ENCODE measurements at places on chromosomes 3 and 15. TPM values are rescaled to one million over a fixed set of nuclear protein-coding genes. Genes with fewer than 3 reads are reported as not detected.

DNA sequence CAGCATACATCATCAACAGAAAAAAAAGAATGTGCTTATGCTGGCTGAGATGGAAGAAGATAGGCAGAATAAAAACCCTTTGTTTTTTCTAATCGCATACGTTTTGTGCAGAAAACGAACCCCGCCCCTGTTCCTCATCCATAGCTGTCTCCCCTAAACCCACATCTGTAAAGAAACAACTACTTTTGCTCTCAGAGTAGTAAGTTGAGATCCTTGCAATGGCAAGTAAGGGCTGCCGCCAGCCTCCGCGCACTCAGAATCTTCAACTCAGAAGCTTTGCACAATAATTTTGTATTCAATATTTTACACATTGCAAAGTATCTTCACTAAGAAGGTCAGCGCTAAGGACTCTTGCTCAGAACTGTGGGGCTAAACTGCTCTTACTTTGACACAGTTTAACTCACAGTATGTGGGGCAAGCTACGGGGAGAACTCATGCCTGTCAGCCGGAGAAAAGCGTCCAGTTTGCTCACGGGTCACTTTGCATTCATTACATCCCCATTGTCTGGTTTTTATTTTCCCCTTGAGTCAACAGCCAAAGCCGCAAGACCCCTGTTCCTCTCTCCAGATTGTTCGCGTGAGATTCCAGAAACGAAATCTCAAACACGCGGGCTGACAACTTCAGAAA, 1.0 kb downstream of the LYSMD4 start:
- no peaks in the 10 kb centered on the region for H3K27me3 ChIP-seq
- no peak overlapping the region for H3K27ac ChIP-seq
- H3K4me3 ChIP-seq, result peak overlapping the region; percentile 91

DNA sequence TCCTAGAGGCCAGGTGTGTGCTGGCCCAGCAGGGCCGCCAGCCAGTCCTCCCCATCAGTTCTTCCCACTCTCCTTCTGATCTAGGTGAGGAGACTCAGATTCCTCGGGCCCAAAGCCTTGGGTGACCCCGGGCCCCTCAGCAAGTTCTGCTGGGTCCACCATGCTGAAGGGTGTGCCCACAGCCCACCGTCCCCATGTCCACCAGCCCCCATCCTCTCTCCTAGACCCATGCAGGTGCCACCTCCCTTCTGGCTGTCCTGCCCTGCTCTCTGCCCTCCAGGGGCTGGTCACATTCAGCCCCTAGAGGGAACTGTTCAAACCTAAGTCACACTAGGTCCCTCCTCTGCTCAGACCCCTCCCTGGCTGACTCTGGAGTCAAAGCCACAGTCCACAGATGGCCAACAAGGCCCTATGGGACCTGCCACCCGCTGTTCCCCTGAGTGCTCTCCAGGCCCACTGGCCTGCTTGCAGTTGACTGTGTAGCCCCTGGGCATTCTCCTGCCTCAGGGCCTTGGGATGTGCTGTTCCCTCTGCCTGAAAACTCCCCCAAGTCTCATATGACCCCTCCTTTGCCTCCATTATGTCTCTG, 878 bp upstream of the TLR9 start:
- H3K36me3 ChIP-seq, result peaks cover 26% of the 10 kb centered on the region
- H3K27ac ChIP-seq, result no peak overlapping the region
- no peak overlapping the region for H3K4me3 ChIP-seq
- no peaks in the 10 kb centered on the region for H3K27me3 ChIP-seq
- no peak for DNase-seq
- H3K4me1 ChIP-seq, result no peaks in the 10 kb centered on the region

DNA sequence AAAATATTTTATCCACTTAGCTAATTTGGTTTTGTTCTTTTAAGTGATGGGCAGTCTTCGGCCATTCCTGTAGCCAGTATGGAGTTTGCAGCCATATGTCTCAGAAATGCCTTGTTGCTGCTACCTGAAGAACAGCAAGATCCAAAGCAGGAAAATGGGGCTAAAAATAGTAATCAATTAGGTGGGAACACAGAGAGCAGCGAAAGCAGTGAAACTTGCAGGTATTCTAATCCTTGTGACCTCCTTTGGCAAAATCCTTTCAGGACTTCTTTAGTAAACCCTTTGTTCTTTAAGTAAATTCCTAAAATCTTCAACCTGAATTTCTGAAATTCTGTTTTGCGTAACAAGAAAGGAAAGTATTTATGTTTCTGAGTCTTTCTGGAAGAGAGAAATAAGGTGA, 49.8 kb downstream of the CNOT10 start:
- H3K4me1 ChIP-seq, result no peaks in the 10 kb centered on the region
- no peak for DNase-seq
- no peak overlapping the region for H3K27ac ChIP-seq
- H3K36me3 ChIP-seq, result peaks cover 22% of the 10 kb centered on the region

GRCh38 chr3:193317682-193318300, 60.8 kb downstream of the ATP13A5 start:
- H3K27me3 ChIP-seq, result peaks cover 49% of the 10 kb centered on the region
- no peak for DNase-seq
- no peak overlapping the region for H3K27ac ChIP-seq
- no peaks in the 10 kb centered on the region for H3K36me3 ChIP-seq

DNA sequence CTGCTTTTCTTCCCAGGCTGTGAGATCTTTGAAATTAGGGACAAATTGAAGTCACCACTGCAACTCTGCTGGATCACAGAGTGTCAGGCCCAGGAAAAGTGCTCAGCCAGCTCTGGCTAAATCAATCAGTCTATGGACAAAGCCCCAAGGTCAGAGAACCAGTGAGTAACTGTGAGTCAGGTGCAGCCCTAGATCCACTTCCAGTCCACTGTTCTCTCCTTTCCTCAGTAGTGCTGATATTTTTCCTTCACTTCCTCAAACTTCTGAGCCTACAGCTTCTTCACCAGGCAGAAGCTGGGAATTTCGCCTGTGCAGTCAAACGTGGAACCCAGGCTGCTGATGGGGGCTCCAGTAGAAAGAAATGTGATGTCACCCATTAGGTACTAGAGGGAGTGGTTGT, 75.1 kb upstream of the TRIM42 start:
- H3K27me3 ChIP-seq, result no peaks in the 10 kb centered on the region
- no peak overlapping the region for H3K4me3 ChIP-seq
- H3K27ac ChIP-seq, result no peak overlapping the region
- no peaks in the 10 kb centered on the region for H3K36me3 ChIP-seq
- DNase-seq, result peak; percentile 31

DNA sequence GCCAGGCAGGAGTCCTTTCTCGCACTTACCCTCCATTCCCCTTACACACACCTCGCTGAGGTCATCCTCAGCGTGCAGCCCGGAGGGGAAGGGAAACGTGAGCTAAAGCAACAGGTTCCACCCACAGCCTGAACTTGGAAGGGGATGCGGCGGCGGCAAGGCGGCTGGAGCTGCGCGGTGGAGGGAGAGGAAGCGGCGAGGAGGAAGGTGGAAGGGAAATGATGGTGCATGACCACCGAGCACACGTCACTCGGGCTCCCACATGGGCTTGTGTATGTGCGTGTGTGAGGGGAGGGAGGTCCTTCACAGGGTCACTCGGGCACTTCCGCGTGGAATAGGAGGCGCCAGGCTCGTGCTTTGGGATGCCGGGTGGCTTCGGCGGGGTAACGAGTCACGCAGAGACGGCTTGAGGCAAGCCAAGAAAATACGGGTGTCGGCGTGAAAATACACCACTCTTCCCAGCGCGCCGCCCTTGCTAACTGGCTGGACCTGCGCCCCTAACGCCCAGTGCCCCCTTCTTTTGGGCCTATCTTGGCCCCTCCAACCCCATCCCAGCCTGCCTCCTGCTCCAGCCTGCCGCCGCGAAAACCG, 225.5 kb upstream of the IL12A start:
- H3K4me3 ChIP-seq, result peak overlapping the region; percentile 76
- peak; percentile 78 for DNase-seq
- H3K27me3 ChIP-seq, result no peaks in the 10 kb centered on the region
- peaks cover 43% of the 10 kb centered on the region for H3K4me1 ChIP-seq
- peak overlapping the region; percentile 90 for H3K27ac ChIP-seq

DNA sequence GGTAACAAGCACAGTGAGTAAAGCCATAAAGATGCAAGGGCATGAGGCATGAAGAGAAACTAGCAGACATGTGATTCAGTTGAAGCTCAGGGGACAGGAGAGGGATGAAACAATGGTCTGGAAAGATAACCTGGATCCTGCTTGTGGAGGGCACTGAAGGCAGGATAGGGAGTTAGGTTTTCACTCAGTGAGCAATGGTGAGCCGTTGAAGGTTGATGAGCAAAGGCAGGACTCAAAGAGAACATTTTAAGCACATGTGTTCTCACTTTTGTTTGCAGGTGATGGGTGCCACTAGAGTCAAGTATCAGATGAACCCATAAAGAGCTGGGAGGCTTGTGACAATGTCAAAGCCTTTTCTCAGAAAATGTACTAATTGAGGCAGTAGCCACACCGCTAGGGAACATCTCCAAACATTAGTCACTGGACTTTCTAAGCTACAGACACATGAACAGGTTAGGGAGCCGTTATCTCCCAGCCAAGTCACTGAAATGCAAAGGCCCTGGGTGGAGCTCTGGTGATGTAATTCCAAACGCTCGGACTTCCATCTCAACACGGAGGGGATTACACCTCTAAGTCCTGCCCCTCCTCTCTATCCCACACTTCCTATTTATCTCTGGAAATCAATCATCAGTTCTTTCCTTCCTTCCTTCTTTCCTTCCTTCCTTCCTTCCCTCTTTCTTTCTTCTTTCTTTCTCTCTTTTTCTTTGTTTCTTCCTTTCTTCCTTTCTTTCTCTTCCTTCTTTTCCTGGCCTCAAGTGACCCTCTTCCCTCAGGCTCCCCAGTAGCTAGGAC, 22.7 kb downstream of the KLHL6 start:
- no peak overlapping the region for H3K27ac ChIP-seq
- H3K4me3 ChIP-seq, result no peak overlapping the region
- H3K27me3 ChIP-seq, result peaks cover 10% of the 10 kb centered on the region
- no peaks in the 10 kb centered on the region for H3K36me3 ChIP-seq

- H3K27me3 ChIP-seq, result no peaks in the 10 kb centered on the region
- peaks cover 78% of the 10 kb centered on the region for H3K36me3 ChIP-seq
- H3K4me3 ChIP-seq, result no peak overlapping the region
- no peak overlapping the region for H3K27ac ChIP-seq
- H3K4me1 ChIP-seq, result no peaks in the 10 kb centered on the region
- no peak for DNase-seq
These were observed 53.0 kb downstream of the ECT2 start for GRCh38 chr3:172803489-172803888.

GRCh38 chr3:133007601-133008000, 30.6 kb upstream of the TMEM108 start:
- no peak for DNase-seq
- H3K36me3 ChIP-seq, result no peaks in the 10 kb centered on the region
- H3K4me3 ChIP-seq, result no peak overlapping the region
- no peaks in the 10 kb centered on the region for H3K27me3 ChIP-seq
- H3K27ac ChIP-seq, result no peak overlapping the region

GRCh38 chr15:85618956-85619491, 175.7 kb downstream of the KLHL25 start:
- H3K4me1 ChIP-seq, result no peaks in the 10 kb centered on the region
- no peak overlapping the region for H3K4me3 ChIP-seq
- H3K27me3 ChIP-seq, result no peaks in the 10 kb centered on the region
- DNase-seq, result no peak
- H3K36me3 ChIP-seq, result no peaks in the 10 kb centered on the region

- DNase-seq, result no peak
- H3K27ac ChIP-seq, result no peak overlapping the region
- no peaks in the 10 kb centered on the region for H3K4me1 ChIP-seq
- H3K4me3 ChIP-seq, result no peak overlapping the region
These were observed 54.0 kb downstream of the SNTN start for GRCh38 chr3:63706321-63707085.

The SLC12A1 gene
- total RNA-seq, result not detected

The GOLGA6L1 gene
- total RNA-seq, result not detected

The VEPH1 gene
- total RNA-seq, result 11.5 TPM
